Activated CD4-positive, alpha-beta T cell treated with anti-CD3 and anti-CD28 coated beads for 48 hours (primary cell): ENCODE measurements at places on chromosomes 5 and 9.

DNA sequence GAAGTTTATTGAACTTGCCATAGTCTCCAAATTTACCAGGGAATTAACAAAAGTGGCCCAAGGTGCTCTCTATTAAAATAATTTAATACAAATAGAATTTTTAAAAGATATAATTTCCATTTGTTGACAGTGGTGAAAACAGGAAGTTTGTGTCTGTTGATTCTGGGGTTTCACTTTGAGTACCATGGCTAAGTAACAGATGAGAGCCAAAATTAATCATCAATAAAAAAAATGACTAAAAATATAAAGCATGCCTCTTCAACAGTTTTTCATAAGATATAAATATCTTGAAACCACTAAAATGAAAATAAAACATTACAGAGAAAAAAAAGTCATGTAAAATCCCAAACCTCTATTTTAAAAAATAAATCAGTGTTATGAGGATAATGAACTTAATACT is 49.8 kb downstream of the SGCD start:
- no peak for DNase-seq

DNA sequence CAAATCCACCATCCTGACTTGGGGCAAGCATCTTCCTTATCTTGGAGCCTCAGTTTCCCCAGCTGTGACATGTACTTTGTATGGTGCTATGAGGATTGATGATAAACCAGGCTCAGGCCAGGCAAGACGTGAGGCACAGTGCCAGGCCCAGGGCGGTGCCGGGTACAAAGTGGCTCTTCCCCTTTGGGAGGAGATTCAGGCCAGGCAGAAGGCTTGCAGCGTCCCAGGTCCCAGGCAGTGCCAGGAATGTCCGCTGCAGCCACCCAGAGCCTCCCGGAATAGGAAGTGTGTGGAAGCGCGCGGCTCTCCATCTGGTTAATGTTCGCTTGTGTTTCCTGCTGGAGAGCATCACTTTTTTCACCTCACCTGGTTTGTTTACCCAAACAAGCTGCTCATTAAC is 12.6 kb upstream of the DENND1A start:
- DNase-seq: no peak

- DNase-seq: no peak
Observed at GRCh38 chr9:134413890-134414623, 87.8 kb downstream of the RXRA start.

- DNase-seq: no peak
Observed at GRCh38 chr5:179171251-179171815, 111.2 kb downstream of the ZNF354C start.

- no peak for DNase-seq
Observed at GRCh38 chr5:12745537-12745936, 841.3 kb upstream of the CTNND2 start.

- DNase-seq: peak; percentile 61
Observed at GRCh38 chr5:109690242-109690974, 681 bp downstream of the MAN2A1 start.

DNA sequence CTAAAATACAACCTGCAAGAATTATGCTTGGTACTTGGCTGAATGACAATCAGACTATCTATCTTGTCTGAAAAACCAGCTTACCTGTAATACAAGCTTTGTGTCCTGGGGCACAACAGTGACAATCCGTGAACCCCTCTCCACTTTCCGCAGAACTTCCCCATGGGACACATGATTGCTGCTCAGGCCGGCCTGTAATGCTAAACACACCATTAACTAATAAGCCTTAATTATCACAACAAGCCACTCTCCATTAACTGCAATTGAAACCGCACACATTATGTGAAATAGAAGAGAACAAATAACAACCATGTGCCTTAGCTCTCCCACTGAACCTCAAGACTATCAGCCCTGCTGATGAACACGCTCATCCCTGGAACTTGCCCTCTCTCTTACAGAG is 33.7 kb downstream of the ELP1 start:
- no peak for DNase-seq

GRCh38 chr9:35658968-35659220 is 802 bp downstream of the CCDC107 start:
- no peak for DNase-seq

- no peak for DNase-seq
Observed at GRCh38 chr5:60177596-60177995, 284.1 kb upstream of the PDE4D start.

- no peak for DNase-seq
Observed at GRCh38 chr9:125586172-125586511, 120.9 kb downstream of the MAPKAP1 start.

GRCh38 chr5:14396737-14397136 is 184.9 kb upstream of the OTULINL start:
- DNase-seq: no peak

GRCh38 chr5:90144625-90145327 is 264.8 kb downstream of the CETN3 start:
- DNase-seq: no peak

DNA sequence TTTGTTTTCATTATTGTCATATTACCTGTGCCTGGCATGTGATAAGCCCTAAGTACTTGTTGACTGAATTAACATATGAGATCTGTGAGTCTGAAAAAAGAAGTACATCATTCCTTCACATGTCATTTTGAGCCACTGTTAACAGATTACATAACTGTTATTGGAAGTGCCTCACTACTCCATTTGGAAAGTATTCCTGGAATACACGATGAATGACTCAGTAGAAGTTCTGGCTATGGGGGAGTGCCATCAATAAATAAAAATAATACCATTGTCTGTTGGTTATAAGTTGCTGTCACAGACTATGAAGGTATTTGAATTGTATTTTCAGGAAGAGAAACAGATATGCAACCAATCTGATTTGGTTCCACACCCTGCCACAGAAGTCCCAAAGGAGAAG is 12.9 kb downstream of the NIPSNAP3B start:
- DNase-seq: no peak

GRCh38 chr9:69157751-69158466 is 16.2 kb upstream of the TJP2 start:
- DNase-seq: peak; percentile 31

GRCh38 chr9:112279501-112279900 is 53.9 kb downstream of the PTBP3 start:
- no peak for DNase-seq

- no peak for DNase-seq
Observed at GRCh38 chr5:139725073-139725830, 70.4 kb upstream of the PSD2 start.

DNA sequence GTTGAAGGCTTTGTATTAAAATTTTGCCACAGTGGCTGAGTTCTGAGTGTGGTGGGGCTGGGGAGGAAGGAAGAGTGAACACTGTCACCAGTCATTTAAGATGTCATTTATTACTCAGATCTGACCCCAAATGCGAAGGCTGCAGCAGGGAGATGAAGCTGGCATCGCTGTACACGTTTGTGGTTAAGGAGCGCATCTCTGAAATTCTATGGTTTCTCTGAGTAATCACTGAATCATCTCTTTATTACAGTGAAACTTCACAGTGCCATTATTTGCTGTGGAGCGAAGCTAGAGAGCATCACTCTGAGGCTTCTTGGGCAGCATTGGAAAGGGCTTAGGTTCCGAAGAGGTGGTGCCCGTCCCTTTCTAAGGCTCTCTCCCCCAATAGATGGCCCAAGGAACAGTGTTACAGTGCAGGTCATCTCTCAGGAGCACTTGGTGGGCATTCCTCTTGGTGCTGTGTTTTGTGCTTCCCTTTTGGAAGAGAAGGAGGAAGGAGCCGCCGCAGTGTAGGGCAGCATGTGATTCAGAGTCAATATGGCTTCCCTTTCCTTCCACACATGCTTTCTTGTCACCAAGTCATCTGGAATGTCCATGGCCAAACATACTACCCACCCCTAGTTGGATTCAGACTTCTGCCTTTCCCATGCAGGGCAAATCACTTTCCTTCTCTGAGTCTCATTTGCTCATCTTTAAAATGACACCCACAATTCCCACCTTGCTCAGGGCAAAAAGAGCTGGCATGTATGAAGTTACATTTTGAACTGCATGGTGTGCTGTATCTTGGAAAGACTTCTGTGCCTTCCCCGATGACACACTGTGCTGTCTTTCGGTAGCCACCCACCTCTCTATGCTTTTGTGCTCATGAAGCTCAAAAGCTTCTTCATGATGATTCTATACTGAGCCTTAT is 9.3 kb upstream of the TEX48 start:
- DNase-seq: peak; percentile 84

DNA sequence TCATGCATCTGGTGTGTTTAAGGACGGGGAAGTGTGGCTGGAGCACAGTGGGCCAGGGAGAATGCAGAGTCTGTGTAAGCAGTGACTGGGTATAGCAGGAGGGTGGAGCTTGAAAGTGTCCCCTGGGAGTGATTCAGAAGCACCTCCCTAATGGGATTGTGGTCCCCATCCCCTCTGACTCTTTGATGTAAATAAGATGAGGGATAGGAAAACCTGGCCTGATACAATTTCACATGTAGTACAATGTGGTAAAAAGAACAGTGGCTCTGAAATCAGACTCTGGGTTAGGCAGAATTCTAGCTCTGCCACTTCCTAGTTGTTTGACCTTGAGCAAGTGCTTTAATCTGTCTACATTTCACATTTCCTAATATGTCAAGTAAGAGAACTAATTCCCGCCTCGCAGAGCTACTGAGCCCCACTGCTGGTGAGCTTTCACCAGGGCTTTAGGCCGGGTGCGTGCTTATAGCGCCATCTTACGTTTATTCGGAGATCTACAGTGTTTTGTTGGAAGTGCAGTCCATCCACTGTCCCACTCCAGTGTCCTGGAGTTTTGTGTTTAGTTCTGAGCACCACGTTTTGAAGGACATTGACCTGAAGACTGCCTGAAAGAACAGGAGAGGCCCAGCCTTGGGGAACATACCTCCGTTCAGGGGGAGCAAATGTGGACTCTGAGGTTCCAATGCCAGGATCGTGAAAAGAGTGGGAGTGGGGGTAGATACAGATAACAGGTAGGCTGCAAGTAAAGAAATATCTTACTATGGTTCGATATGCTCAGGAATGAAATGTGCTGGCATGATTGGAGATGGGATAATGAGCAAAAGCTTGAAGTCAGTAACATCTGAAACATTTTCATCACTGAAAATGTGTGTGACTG is 51.2 kb upstream of the TESK1 start:
- DNase-seq: peak; percentile 66

DNA sequence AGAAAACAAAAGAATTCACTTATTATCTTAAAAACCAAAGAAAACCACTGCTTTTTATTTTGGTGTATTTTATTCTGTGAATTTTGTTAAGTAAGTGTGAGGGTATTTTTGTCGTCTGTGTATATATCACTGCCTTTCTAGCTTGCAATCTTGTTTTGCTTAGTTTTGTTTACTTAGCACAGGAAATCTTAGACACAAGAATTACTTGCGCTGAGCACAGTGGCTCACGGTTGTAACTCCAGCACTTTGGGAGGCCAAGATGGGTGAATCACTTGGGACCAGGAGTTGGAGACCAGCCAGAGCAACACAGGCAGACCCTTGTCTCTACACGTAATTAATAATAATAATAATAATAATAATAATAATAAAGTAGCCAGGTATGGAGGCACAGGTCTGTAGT is 230.3 kb downstream of the PAPPA start:
- DNase-seq: no peak

- DNase-seq: peak; percentile 51
Observed at GRCh38 chr5:134554319-134555222, 29.1 kb downstream of the JADE2 start.

DNA sequence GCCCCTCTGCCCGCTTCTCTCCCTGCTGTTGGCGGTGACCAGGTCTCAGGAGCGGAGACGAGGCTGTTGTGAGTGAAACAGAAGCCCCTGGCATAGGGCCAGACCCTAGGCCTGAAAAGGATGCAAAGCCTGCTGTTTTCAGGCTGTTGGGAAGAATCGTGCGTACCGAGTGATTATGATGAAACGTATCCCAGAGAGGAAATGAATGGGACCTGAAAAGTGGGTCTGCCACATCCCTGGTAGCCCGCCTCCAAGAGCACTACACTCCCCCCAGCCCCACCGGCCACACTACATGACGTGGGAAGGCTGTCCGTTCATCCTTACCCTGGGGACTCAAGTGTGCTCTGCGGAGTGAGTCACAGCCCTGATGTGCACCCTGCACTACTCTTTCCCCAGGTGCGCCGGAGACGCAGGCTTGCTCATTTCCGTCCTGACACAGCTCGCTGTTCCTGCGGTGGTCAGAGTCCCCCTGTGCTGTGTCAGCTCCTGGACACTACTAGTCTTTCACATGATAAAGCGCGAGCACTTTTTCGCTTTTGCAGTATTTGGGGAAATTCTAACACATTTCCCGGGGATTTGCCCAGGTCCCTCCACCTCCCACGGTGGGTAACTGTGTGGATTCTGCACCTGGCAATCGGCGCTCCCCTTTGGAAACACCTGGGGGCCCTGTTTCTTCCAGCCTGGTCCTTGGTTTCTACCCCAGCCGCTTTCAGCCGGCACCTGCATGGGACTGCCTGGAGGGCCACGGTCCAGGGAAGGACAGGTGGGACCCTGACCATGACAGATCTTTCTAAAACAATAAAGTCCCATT is 91.5 kb downstream of the ANKRD33B start:
- DNase-seq: no peak

- no peak for DNase-seq
Observed at GRCh38 chr9:73426269-73426668, 274.6 kb downstream of the ANXA1 start.

- DNase-seq: no peak
Observed at GRCh38 chr9:87567001-87567400, 69.3 kb downstream of the DAPK1 start.

- no peak for DNase-seq
Observed at GRCh38 chr5:84618262-84618661, 233.6 kb upstream of the EDIL3 start.

- no peak for DNase-seq
Observed at GRCh38 chr5:92969191-92969780, 611.7 kb downstream of the NR2F1-AS1 start.

DNA sequence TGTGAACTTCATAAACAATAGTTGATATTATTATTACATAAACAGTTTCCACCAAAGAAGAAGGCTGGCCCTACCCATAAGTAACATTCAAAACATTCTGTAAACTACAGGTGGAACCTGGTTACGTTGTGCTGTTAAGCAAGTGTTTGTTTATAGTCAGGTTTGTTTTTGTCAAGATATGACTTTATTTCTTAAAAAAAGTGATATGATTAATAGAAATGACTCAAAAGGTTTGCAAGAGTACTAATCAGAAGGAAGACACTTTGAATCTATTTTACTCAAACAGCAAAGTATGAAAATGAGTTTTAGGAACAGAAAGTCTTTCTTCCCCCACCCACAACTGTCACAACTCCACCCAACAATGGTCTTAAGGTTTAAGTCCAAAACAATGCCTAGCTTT is 220.8 kb downstream of the PLK2 start:
- no peak for DNase-seq

DNA sequence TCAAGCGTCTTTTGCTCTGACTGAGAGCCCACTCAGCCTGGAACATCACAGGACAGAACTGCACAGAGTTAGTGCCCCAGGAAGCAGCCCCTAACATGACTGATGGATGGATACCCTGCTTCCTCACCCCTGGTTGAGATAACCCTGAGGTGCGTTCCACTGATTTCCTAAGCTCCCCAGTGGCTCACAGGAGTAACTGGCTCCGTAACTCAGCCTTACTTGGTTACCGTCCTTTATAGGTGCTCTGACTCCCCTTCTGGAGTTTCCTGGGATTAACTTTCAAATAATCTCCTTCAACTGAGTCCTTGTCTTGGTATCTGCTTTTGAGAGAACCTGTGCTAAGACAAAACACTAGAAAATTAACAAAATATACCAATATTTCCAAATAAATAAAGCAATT is 449.5 kb downstream of the AGTPBP1 start:
- DNase-seq: no peak
